Motor neuron (in vitro differentiated cells): ENCODE measurements at places on chromosomes 4 and X.

GRCh38 chr4:180099957-180100356 lies 2143.2 kb upstream of the TENM3 start:
- no peak for ATAC-seq

GRCh38 chrX:121169099-121170035 lies 122.0 kb downstream of the GLUD2 start:
- no peak for ATAC-seq

DNA sequence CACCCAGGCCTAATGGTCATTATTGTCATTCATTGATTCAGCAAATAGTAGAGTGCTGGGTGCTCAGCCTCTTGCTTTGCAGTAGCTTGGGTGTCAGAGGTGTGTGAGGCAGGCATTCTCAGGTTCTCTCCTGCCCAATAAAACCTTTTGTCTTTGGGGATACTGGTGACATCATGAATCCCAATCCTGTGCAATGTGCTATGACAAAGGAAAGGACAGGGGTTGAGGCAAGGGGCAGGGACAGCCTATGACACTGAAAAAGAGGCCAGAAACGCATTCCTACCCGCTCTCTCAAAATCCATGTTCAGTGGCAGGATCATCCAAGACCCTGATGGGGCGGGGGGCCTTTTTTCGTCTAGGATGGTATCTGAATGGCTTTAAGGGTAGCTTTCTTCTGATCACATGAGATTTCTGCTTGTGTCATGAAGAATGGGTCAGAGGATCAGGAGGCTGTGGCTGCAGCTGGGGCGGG lies 1.5 kb upstream of the FAM193A start:
- no peak for ATAC-seq

DNA sequence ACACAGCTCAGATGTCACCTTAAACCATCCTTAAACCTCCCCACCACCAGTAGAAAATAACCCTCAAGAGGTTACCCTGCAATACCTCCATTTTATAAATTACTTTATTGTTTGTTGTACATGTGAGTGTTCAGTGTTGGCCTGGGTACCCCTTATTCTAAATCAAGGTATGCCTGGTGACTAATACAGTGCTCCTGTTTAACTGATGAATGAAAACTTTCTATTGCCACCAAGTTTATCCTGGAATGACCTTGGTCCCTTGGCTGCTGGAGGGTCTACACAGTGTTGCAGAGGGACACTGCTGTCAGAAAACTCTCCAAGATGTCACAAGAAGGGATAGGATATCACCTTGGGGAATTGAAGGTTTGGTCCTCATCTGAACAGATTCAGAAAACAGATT lies 7.3 kb upstream of the TXLNG start:
- ATAC-seq, result no peak

- no peak for ATAC-seq
Measured at GRCh38 chrX:56310581-56310980, 78.4 kb downstream of the KLF8 start.

DNA sequence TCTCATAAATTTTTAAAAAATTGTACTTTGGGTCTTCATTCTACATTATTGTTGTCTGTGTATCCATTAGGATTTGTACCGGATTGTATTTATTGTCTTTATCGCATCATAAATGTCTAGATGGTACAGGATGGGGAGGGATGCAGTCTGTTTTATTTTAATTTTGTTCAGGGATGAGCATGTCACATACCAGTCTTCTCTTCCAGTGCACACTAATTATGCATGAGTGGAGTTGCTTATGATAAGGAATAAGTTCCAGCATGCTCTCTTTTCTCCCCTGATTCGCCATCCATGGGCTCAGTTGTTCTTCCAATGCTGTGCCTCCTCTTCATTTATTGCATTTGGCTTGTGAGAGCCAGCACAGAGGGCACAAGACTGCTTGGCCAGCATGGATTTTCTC lies 54.3 kb downstream of the PPEF1 start:
- ATAC-seq, result no peak

DNA sequence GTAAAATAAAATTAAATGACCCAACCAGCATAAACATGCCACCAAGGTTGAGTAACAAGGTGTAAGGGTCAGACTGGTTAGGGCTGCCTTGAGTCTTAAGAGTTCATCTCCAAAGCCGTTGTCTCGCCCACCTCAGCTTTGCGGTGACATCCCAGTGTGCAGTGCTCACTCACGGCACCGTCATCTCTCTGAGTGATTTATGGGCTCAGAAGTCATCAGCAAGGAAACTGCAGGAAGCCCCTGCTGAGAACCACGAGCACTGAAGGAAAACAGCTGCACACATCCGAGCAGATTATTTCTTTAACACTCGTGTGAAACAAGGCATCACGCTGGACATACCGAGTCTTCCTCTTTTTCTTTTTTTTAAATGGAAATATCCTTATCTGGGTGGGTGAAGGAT lies 411.1 kb downstream of the TRIML1 start:
- no peak for ATAC-seq

DNA sequence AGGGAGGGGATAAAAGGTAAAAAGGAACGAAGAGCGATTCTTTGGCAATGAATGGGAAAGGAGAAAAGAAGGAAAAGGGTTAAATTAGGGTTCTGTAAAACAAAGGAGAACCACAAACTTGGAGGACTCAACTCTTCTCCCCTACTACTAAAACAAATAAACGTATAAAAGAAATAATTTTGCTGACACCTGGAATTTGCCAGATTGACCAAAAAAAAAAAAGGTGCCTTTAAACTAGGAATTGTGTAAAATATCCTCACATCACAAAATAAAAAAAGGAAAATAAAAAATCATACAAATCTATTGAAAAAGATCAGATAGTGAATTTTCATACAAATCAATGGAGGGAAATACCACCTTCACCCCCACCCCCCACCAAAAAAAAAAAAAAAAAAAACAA lies 129.3 kb downstream of the BMPR1B start:
- ATAC-seq, result no peak

DNA sequence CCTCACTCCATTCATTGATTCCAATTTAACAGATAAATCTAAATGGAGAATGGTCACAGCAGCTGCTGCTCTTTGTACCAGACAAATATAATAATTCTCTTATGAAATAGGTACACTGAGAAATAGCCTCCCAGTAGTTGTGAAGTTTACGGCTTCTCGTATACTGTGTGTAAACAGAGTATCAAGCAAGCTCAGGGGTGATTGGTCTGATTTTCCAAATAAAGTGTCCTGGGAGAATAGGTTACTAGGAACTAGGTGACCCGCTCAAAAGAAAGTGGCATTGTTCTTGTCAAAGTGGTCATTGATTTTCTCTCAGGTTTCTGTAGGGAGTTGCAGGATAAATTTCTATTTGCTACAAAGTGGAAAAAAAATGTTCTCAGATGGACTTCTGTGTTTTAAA lies 838.2 kb downstream of the RAPGEF2 start:
- ATAC-seq, result no peak

GRCh38 chrX:155757046-155757759 lies 123.9 kb upstream of the VAMP7 start:
- no peak for ATAC-seq

DNA sequence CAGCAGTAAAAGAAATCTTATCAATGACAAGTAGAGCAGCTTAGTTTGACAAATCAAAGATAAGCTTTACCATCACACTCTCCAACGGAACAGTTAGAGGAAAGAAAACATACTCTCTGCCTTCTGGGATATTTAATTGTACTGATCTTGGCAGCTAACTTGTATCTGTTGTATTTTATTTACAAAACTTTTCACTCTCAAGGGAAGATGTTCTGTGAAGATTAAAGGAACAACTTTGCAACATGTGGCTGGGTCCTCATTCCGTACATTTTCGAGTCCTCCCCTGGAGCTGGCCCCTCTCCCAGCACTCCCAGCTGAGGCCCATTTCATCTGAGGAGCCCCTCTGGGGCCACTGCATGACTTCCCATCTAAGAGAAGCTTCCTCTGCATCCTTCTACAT lies 74.4 kb downstream of the RPS3A start:
- no peak for ATAC-seq

DNA sequence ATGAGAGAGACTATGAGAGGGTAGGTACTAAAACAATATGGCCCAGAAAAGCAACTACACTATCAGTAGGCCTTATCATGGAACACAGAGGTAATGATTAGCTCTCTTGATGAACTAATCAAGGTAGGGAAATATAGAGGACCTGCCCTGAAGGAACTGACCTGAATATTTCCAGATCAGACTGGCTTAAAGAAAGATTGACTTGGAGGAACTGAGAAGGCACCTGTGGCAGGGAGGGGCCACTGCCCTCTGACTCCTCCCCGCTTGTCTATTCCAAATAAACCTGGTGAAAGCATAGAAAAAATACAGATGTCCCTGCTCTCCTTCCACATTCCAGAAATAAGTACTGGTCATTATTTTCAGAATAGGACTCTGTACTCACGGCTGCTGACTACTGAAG lies 5.5 kb downstream of the RPS6KA6 start:
- ATAC-seq, result no peak

GRCh38 chrX:39513836-39514235 lies 583.9 kb downstream of the BCOR start:
- ATAC-seq, result no peak

- ATAC-seq, result no peak
Measured at GRCh38 chrX:21383546-21383945, 9.3 kb downstream of the CNKSR2 start.

GRCh38 chr4:60923075-60923474 lies 277.1 kb upstream of the ADGRL3 start:
- no peak for ATAC-seq

- no peak for ATAC-seq
Measured at GRCh38 chr4:94454405-94454804, 2.7 kb downstream of the PDLIM5 start.

DNA sequence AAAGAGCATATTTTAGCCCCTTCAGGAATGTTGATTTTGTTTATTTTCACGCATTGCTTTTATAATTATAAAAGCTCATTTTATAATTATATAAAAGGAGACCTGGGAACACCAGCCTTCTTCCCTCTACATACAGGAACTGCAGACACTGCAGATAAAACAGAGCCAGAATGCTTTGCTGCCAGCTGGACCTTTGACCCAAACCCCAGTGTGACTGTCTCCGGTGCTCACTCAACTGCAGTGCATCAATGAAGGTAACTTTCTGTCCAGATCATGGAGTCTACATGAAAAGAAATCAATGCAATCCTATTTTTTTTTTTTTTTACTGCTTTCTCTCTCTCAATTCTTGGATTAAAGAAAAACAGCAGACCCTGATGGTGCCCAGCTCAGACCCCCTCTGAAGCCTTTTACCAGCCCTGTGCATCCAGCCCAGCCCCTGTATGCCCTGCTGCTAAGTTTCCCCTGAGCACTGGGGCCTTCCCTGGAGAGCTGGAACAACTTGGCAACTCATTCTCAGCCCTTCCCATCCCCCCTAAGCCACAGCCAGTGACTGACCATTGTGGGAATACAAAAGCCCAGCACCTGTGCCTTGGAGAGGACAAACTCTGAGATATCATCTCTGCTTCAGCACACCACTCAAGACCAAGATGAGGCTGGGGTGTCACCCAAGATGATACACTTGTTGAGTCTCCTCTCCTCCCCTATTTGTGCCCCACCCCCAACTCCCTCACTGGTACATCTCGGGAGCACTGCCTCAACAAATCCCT lies 182.1 kb downstream of the EVC2 start:
- peak; percentile 34 for ATAC-seq

- ATAC-seq, result no peak
Measured at GRCh38 chrX:94600077-94600476, 926.1 kb downstream of the FAM133A start.

DNA sequence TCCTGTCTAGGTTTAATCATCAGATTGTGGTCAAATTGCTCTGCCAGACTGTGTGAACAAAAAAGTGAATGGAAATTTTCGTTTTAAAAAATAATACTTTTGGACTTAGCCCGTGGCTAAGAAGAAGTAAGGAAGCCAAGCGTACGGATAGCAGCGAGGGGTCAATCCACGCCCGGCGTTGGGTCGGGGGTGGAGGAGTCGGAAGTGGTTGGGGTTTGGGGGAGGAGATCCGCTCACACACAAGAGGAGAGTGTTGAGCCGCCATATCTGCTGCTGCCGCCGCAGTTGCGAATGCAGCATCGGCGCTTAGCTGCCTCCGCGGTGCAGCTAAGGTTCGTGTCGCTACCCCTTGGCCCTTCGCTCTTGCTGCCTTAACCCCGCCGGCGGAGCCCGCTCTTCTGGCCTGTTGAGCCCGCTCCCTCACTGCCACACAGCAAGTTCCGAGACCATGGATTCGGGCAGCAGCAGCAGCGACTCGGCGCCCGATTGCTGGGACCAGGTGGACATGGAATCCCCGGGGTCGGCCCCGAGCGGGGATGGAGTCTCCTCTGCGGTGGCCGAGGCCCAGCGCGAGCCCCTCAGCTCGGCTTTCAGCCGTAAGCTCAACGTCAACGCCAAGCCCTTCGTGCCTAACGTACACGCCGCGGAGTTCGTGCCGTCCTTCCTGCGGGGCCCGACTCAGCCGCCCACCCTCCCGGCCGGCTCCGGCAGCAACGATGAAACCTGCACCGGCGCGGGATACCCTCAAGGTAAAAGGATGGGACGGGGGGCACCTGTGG lies at the start of gene GSPT2:
GSPT2 (plus strand) TSS at position 264 of the 779 bp plus-strand sequence; CDS start at position 449, 185 bp downstream.
- ATAC-seq, result peak; percentile 92

DNA sequence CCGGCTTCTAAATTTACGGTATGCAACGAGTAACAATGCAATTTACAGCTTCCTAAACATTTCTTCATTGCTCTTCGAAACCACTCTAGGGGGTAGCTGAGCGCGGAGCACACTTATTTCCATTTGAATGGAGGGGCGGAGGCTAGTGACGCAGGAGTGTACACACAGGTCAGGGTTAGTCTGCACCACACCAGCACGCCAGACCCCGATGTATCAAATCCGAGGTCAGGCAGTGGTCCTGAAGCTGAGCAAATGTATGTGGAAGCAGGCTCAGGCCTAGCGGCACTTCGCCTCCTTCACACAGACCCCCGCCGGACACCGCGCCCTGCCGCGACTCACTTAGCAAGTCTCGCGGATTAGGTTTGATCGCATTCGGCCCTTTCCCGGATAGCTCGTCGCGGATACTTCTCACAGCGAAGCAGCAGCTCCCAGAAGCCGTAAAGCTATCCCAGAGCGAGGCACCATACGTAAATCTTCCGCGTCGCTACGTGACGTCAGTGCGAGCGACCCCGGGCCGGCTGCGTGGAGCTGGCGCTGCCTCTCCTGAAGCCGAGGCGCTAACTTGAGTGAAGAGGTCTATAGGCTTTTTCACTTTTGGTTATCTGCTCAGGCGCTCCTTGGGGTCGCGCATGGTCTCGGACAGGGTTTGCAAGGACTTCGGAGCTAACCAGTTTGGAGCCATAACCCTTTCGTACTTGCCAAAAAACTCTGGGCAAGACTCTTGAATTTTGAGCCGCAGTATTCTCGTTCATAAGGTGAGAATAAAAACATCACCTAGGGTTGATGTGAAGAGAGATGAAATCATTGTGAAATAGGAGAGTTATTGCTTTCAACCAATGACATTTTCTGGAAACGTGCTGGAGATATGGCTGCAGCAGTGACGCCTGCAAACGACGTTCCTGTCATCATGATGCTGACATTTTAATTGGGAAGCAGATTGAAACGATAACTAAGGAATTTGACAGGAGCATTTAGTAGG lies at the start of gene AASDH:
AASDH (minus strand) TSS at position 469 of the 979 bp plus-strand sequence. CDS start 3,192 bp downstream, outside the sequence.
- peak; percentile 94 for ATAC-seq

- no peak for ATAC-seq
Measured at GRCh38 chr4:87919941-87920340, 55.6 kb upstream of the SPP1 start.

- peak; percentile 81 for ATAC-seq
Measured at GRCh38 chr4:122842984-122843531, 16.4 kb downstream of the FGF2 start.
